ENCODE measurements at places on chromosomes 1 and 21.

GRCh38 chr1:3019007-3019515 is 2.2 kb upstream of the ACTRT2 start:
- no peak for DNase-seq

DNA sequence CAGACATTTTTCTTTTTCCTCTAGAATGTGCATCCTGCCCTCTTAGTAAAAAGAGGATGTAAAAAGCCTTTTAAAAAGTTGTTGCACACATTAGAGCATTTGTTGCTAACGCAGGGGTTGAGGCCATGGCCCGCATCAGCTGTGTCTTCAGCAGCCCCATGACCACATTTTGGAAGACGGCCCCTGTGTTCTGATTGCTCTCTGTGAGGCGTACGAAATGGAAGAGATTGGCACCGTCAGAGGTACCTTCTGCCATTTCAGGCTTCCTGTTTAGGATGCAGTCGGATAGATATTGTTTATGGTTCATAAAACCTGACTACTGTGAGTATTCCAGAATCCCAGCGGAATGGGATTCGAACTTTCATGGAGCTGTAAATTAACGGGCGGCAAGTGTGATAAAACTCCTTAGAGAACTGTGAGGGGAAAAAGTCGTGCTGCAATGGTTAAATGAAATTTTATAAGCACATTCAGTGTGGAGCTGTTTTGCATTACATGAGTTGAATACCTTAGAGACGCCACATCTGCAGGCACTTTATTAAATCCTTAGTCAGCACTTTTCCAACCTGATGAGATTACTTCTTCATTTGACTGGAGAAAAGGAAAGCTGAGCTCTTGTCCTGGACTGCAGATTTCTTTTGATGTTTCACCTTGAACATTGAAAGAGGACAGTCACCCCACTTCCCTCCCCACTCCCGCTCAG is 273.9 kb downstream of the TM2D1 start:
- DNase-seq = no peak

GRCh38 chr1:157472056-157472701 is 80.1 kb downstream of the FCRL5 start:
- no peak for DNase-seq

GRCh38 chr1:5575396-5575940 is 416.8 kb downstream of the NPHP4 start:
- DNase-seq = no peak

GRCh38 chr1:119768778-119769177 is at the start of gene HMGCS2:
TSS of gene HMGCS2 (minus strand) at chr1:119768905. CDS start at chr1:119768844, 61 bp downstream.
- no peak for DNase-seq

- no peak for DNase-seq
Measured at GRCh38 chr1:176515310-176515709, 52.3 kb downstream of the PAPPA2 start.

- DNase-seq = no peak
Measured at GRCh38 chr1:212587016-212587887, 21.3 kb upstream of the ATF3 start.

GRCh38 chr1:40651138-40651857 is 14.2 kb downstream of the RIMS3 start:
- DNase-seq = no peak

- DNase-seq = peak; percentile 37
Measured at GRCh38 chr1:35883635-35884101, 659 bp downstream of the AGO1 start.

DNA sequence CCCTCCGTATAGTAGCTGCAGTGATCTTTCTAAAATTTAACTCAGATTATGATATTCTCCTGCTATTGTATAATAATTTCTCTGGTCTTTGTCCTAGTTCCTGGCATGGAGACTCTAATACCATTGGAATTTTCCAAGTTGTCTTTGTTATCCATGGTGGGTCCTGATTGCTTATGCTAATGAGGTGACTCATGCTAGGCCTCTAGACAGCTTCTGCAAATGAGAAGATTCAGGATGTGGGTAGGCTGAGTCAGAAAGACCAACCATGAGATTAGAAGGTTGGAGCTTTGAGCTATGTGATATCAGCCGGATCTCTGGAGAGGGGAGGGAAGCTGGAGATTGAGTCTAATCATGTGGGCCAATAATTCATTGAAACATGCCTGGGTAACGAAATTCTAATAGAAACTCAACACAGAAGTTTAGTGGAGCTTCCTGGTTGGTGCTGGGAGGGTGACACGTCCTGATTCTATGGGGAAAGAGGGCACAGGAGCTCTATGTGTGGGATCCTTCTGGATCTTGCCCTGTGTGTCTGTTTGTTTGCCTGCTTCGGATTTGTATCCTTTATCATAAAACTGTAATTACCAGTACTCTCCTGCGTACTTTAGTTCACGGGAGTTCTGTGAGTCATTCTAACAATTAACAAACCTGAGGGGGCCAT is 73.2 kb upstream of the CNIH3 start:
- no peak for DNase-seq

DNA sequence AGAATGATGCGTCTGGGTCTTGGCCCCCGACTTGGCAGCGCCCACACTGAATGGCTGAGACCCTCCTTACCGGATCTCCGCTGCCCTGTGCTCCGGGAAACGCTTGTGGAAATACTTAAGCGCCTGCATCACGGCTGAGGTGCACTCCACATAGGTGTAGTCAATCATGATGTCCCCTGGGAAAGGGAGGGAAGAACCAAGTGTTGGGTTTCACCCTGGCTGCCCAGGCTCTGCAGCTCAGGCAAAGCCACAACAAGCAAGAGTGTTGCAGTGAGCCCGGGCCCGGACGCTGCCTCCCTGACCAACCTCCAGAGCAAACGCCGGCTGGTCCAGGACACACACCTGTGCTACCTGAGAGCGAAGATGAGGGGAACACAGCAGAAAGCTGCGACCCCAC is 21.5 kb upstream of the SPATC1L start:
- DNase-seq = no peak

GRCh38 chr1:37765916-37766664 is 1.2 kb upstream of the EPHA10 start:
- DNase-seq = no peak

DNA sequence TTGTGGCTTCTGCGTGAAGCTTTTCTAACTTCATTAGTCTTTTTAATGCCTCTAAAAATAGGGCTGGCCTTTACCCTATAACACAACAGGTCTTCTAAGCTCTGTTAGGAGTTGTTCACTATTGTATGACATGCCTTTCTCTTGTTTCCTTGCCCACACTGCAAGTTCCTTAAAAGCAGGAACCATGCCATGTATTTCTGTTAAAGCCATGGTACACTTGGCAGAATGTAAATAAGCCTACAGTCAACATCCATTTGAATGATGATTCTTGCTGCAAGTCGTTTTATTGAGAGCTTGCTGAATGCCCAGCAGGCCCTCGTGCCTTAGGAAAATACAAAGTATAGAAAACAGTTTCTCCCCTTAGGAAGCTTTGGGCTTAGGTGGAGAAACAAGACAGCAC is 214.6 kb downstream of the DUSP10 start:
- DNase-seq = no peak

DNA sequence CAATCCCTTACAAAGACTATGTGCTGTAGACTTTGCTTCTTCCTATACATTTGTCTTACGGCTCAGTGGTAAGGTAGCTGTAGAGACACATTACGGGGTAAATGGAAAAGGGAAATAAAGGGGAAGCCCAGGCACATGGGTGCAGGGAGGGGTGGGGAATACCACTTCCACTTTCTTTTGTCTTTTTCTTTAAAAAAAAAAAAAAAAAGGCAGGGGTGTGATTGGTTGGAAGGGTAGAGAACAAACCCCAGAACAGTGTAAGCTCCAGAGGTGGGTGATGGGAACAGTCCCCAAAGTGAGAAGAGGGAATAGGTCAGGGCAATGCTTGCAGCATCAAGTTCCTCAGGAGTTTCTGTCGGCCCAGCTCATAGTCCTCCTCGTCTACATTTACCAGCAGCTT is 3.9 kb downstream of the NIT1 start:
- DNase-seq = no peak

GRCh38 chr1:31755197-31755611 is 8.9 kb downstream of the ADGRB2 start:
- DNase-seq = no peak

GRCh38 chr1:6301526-6301925 is 40.6 kb upstream of the GPR153 start:
- DNase-seq = no peak

DNA sequence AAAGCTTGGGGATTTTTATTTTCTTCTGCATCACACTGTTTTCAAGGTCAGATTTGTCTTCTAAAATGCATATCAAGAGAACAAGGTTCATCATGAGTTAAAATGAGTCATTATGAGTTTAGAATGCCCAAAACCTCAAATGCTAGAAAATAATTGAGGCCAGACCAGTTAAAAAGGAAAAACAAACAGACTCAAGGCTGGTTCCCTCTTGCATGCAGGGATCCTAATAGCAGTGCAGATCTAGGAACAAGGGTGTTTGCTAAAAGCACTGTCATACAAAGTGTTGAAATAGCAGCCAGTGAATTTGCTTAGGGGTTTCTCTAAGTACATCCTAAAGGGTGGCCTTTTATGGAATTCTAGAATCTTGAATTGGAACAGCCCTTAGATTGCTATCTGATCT is 15.3 kb downstream of the BEND5 start:
- no peak for DNase-seq

DNA sequence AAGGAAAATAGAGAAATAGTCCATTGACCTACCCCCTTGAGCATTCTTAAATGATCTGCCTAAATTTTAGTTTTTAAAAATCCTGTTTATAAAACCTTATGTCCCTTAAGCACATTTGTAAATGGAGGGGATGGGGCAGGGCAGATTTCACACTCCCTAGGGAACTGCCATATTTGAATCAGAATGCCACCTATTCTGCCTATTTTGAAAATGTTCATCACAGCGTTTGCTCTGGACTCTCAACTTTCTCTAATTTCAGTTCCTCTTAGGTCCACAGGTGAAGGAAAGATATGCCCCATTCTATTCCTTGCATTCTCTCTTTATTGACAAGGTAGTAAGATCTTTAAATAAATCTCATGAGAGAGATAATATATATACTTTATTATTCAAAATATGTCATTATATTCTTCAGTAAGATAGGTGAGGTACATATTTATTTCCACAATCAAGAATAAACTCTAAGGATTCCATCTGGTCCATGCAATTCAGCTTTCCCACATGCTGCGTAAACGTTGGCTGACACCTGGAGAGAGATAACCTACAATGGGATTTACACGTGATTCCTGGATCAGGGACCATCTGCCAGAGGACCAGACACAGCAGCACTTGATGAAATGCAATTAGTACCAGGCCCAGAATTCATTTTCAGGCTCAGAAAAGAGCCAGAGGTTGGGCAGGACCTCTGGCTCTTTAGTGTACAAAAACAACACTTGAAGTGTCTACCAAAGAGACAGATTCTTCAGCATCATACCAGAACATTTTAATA is 1.2 kb upstream of the LPGAT1 start:
- DNase-seq = no peak

DNA sequence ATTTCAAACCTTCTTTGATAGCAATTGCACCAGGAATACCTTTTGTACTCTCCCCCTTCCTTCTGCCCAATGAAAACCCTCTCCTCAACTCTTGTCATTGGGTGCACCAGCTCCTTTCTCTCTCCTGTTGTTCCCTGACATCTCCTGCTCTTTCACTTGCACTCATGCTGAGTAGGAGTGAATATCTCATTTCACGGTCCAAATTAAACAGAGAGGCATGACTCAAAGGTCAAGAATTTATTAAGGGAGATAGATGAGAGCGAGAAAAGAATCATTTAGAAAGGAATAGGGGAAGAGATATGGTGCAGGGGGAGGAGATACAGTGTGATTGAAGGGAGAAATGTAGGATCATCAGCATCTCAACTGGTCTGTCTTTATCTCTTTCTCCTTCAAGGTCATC is 22.1 kb downstream of the AIM2 start:
- no peak for DNase-seq

- no peak for DNase-seq
Measured at GRCh38 chr1:10249808-10250457, 39.6 kb downstream of the KIF1B start.

GRCh38 chr1:2255420-2256369 is 27.6 kb downstream of the SKI start:
- peak; percentile 78 for DNase-seq

DNA sequence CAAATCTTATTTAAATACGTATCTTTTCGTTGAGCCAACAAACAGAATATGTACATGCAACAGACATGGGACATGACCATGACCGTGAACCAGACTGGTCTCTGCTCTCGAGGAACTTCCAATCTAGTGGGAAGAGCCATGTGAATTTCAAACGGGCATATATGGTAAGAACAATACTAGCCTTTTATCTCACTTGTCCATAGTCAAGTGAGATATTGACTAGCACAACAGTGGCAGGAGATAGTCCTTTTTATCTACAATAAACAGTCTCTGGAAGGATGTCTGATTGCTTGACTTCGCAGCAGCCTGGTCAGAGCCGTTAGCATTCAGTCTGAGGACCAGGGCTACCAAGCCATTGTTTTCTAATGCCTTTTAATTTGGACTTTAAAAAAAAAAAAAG is 12.6 kb upstream of the PLA2G2C start:
- no peak for DNase-seq

DNA sequence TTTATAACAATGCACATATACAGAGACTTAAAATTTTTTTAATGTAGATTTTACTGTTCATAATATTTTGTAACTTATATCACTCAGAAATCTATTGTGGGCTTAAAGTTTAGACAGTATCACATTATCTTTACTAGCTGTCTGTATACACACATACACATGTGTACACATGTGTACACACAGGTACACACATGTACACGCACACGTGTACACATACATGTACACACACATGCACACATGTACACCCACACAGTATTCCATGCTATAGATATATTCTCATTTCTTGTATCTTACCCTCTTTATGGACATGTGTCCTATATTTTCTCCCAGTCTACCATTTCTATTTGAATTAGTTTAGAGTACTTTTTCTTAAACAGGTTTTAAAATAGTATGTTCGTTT is 123.3 kb downstream of the USP25 start:
- DNase-seq = no peak

DNA sequence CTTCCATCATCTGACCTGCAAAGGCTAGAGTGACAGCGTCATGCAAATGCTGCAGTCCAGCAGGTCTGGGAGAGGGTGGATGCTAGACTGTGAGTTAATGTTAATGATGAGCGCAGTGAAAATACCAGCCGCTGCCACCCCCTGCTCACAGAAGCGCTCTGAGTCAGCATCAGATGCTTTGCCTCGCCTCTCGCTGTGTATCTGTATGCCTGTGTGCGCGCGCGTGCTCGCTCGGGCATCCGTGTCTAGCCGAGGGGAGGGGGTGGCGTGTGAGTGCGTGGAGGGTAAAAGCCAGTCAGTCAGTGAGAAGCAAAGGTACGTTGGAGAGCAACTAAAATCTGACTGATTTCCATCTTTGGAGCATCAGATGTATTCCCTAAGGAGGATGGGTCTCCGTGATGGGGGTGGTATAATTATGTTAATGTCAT is 858.7 kb downstream of the USP25 start:
- DNase-seq = no peak

GRCh38 chr1:111707906-111708305 is 31.3 kb downstream of the INKA2 start:
- no peak for DNase-seq
